ENCODE measurements at places on chromosomes 7 and 10.
A peak's percentile ranks its signal among the peaks of the same experiment; 100 is the strongest.

DNA sequence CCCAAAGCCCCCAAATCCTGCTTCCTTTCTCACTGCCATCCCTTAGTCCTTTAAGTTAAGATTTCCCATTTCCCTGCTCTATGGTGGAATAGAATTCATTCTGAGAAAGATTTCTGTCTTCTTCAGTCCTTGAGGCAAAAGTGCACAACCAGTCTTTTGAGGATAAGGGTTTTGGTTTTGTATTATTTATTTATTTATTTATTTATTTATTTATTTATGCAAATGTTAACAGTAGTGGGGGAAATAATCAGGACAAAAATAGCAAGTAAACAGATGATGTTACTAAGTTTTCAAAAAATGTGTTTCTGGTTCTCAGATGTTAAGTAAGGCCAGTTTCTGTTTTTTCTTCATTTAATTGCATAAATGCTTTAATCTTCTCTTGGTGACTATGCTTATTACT, 84.2 kb downstream of the GLCCI1 start:
- DNase-seq, result no peak

- no peak for DNase-seq
Observed at GRCh38 chr10:48786606-48787282, 102.1 kb downstream of the WDFY4 start.

DNA sequence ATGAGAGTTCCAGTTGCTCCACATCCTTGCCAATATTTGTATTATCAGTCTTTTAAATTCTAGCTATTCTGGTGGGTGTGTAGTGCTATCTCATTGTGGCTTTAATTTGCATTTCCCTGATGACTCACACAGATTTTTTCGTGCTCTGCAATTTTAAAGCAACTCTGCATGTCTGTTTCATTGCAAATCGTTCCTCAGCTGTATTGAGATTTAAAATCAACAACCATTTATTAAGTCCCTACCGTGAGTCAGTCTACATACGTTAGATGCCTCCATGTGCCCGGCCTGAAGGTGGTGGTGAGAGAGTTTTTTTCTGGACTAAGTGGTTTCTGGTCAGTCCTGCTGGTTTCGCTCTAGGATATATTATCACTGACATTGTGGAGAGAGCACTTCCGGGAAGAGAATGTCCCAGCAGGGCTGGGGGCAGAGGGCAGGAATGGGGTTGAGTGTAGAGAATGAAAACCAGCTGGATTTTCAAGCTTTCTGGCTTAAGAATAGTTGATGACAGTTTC, 8.4 kb upstream of the HYCC1 start:
- DNase-seq, result no peak

GRCh38 chr7:41858201-41858600, 155.3 kb upstream of the INHBA start:
- DNase-seq, result no peak

GRCh38 chr10:78450239-78450638, 416.6 kb downstream of the RPS24 start:
- no peak for DNase-seq

GRCh38 chr7:139618482-139619366, 95.2 kb downstream of the CLEC2L start:
- DNase-seq, result no peak

GRCh38 chr10:47088656-47089354, 177.6 kb downstream of the PTPN20 start:
- DNase-seq, result no peak

DNA sequence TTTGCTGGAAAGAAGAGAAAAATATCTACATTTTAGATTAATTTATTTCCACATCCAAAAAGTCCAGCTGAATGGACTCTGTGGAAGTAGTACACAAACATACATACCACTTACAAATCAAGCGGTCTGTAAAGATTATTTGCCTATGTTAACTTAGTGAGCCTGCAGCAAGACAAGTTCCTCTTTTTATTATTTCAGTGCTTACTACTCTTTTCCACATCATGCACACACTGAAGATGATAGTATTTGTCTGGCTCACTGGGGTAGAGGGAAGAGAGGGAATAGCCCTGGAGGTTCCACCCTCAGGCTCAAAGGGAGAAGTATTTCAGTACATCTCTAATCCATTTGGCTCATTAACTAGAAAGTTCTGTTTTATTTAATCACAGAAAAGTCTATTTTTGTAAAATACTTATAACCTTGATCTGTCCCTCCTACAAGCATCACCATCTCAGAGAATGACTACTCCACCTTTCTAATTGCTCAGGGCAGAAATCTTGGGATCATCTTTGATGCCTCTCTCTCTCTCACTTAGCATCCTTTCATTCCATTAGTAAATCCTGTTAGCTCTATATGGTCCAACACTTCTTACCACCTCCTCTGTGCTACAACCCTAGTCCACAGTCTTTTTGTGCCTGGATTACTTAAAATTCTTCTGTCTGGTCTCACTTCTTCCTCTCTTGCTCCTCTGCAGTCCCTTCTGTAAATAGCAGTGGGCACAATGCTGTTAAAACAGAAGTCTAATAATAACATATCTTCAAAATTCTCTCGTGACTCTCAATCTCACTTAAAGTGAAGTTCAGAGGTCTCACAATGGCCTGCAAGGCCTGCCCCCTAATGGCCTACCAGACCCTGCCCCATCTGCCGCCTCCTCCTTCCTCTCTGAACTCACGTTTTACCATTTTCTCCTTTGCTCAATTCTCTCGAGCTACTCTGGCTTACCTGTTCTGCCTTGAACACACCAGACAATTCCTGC, 64.3 kb upstream of the CCDC6 start:
- DNase-seq, result no peak

- no peak for DNase-seq
Observed at GRCh38 chr7:137670222-137671064, 176.3 kb downstream of the DGKI start.

GRCh38 chr10:48536156-48536500, 68.7 kb downstream of the ARHGAP22 start:
- no peak for DNase-seq

DNA sequence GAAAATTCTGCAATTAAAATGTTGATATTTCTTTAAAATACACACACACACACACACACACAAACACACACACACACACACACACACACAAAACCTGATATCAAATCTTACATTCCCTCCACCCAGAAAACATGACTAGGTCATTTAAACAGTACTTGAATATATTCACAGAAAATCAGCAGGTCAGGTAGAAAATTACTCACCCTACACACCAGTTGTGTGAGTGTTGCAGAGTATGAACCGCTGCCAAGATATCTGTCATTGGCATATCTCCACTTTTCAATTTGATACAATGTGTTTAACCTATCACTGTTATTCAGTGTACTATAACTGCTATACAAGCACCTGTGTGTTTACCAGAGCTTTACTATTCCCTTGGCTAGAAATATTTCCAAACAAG, 283.6 kb upstream of the LRRTM3 start:
- no peak for DNase-seq

DNA sequence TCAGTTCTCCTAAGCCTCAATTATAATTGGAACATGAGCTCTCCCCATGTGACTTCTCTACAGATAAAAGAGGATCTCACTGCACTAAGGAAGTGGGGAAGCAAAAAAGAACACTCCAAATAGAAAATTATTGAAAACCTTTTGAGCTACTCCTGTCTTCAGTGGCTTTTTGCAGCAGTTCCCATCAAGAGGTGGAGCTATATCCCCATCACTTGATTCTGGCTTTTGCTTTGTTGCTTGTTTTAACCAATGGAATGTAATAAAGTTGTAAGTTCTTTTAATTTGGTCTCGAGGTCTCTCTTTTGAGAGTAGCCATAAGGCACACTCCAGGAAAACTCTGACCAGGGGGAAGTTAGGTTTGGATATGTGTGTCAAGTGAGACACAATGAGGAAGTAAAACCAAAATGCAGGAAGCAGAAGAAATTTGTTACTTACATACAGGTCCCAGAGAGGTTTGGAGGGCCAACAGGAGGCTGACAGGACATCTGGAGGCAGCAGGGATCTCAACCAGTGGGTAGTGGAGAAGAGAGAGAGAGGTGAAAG, 569.4 kb downstream of the HTR7 start:
- no peak for DNase-seq

- no peak for DNase-seq
Observed at GRCh38 chr7:30923009-30923773, 11.5 kb downstream of the AQP1 start.

DNA sequence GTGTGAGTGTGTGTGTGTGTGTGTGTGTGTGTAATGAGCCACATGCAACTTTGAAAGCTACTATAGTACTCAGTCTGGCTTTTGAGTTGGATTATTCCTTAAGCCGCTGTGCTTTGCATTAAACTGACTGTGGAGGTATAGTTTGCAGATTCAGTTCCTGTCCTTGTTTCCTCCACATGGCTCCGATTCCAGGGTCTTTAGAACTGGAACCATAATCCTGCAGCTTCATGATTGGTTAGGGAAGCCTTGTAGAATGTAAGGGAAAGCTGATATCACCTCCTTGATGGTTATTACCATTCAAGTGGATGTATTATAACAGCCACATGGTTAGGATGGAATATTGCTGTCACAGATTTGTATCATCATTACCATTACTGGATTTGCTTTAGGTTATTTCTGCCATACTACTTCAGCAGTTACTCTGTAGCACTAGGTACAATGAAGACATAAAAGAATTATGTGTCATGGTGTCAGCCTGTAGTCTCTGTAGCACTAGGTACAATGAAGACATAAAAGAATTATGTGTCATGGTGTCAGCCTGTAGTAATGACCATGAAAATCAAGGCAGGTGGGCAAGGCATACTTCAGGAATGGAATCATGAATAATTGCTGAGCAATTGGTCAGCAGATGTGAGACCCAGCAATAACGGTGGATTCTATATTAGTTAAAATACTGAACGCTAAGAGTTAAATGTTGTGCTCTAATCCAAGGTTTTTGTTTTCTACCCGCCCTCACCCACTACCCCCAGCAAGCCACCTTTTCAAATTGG, 275.1 kb upstream of the FZD1 start:
- no peak for DNase-seq

DNA sequence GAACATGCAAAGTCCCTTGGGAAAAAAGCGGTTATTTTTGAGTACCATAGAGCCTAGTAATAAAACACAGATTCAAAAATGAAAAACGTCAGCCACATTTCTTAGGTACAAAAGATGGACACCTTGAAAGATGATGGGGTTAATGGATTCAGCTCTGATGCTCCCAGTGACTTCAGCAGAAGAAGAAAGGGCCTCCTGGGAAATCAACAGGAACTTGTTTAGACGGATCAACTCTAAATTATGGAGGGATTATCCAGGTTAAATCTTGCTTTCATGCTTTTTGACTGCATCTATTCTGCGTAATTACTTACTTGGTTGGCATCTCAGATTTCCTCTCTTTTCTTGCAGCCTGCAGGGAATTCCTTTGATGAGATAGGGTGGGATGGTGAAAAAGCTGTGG, 82.5 kb downstream of the TMEM178B start:
- DNase-seq, result no peak

DNA sequence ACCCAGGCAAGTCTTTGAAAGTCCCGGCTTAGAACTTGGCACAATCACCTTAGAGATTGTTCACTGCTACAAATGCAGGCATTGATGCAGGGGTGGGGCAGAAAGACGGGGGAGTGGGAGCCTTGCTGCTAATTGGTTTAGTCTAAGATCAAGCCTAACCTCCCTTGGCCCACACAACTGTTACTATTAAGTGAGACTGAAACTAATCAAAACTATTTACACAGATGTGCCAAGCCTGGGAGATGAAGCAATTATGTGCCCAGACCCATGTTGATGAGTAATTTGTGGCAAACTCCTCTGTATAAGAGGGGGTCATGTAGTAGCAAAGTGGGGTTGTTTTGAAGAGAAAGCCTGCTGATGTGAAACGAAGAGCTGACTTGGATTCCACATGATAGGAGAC, 178.2 kb upstream of the ITGB1 start:
- DNase-seq, result no peak

DNA sequence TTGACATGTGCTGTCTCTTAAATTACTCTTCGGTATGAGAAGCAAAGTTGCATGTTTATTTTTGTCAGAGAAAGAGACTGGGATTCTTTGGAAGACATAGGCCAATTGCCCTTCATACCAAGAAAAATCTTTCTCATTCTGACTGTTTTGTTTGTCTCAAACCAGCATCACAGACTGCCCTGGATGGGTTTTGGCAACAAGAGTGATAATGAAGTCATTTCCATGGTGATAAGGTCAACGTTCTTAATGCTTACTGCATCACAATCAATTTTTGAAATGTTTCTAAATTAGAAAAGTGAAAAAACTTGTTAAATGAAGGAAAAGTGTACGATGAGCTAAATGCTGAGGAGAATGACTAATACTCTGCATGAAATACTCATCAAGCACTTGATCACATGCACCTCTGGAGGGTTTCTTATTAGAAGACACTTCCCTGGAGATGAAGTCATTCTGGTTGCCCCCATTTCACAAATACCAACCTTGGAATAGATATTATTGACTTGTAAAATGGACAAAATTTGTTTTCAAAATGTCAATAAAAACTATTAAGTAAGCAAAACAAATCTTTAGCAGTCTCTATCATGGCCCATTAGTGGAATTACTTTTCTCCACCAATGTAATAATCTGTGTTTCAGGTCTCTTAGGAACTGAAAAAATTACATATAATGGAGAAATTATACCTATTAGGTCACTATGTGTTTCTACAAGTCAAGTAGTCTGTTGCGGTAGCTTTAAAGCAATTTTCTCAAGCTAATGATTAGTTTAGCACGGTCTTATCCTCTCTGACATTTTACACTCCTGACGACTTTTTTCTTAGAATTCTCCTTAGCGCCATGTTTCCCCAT, 19.9 kb upstream of the SEC61G start:
- DNase-seq, result no peak

DNA sequence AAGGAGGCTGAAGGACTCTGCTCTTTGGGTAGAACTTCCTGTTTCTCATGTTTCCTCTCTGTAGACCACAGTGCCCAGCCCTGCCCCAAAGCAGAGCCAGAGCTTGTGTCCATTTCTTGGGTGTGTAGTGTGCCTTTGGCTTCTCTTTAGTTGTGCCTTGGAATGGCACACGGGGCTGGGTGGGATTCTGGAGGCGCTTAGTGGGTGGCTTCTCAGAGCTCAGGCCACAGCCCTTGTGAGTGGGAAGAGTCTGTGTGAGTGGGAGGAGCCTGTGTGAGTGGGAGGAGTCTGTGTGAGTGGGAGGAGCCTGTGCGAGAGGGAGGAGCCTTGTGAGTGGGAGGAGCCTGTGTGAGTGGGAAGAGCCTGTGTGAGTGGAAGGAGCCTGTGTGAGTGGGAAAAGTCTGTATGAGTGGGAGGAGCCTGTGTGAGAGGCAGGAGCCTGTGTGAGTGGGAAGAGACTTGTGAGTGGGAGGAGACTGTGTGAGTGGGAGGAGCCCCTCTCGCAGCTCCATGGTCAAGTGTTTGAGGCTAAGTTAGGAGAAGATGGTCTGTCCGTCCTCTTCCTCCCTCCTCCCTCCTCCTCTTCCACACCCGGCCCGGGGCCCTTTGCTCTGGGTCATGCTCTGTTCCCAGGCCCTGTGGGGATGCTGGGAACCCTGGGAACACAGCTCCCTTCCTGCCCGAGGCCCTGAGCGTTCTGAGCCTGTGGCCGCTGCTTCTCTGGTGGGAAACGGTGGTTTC, 153.0 kb downstream of the GRK5 start:
- peak; percentile 25 for DNase-seq
